ENCODE measurements at places on chromosomes 13 and 19.

- peak; percentile 92 for DNase-seq
Measured at GRCh38 chr13:51801631-51802099, 2.3 kb downstream of the DHRS12 start.

GRCh38 chr19:31699421-31699820, 350.2 kb upstream of the TSHZ3 start:
- DNase-seq, result no peak

DNA sequence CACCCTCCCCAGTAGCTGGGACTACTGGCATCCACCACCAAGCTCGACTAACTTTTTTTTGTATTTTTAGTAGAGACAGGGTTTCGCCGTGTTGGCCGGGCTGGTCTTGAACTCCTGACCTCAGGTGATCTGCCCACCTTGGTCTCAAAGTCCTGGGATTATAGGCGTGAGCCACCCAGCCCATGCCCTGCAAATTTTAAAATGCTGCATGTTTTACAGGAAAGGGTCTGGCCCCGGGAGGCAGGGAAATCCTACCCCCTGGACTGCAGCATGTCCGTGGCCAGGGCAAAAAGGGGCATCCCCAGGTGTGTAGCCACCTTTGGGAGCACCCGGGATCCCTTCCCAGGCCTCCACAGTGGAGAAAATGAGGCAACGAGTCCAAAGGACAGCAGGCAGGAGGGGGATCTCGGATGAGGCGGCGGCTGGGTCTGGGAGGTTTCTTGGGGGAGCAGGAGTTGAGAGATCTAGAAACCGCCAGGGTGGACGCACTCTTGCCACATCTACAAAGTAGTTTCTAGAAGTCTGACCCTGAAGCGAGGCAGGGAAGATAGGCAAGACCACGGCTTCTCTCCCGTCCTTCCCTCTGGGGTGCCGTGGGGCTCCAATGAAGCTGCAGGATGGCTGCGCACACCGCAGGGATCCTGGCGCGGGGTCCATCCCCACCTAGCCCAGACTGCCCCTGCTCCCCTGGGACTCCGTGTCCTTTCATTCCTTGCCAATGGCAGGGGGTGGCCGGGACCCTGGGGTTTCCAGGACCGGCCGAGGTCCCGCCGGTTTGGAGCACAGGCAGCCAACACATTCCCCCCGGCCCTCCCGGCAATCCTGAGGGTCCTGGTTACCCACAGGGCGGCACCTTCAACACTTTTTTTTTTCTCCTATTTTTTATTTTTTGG, 21.3 kb upstream of the ZBTB7A start:
- DNase-seq, result no peak

GRCh38 chr13:47454986-47455385, 546.1 kb downstream of the SUCLA2 start:
- DNase-seq, result no peak

DNA sequence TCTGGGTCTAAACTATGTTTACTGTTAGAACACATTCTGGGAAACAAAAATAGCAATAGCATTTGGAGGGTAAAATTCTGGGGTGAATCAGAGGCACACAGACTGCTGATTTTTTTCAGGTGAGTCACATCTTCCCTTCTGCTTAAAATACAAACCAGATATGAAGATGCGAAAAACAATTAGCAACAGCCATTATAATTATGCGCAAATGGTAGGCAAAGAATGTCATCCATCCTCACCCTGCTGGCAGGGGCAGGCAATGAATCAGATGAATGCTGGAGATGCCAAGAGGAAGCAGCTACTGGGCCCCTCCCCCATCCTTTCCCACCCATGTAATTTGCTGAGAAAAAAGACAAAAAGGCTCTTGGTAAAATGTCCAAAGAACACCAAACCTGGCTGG, 282.9 kb downstream of the KLF5 start:
- no peak for DNase-seq

DNA sequence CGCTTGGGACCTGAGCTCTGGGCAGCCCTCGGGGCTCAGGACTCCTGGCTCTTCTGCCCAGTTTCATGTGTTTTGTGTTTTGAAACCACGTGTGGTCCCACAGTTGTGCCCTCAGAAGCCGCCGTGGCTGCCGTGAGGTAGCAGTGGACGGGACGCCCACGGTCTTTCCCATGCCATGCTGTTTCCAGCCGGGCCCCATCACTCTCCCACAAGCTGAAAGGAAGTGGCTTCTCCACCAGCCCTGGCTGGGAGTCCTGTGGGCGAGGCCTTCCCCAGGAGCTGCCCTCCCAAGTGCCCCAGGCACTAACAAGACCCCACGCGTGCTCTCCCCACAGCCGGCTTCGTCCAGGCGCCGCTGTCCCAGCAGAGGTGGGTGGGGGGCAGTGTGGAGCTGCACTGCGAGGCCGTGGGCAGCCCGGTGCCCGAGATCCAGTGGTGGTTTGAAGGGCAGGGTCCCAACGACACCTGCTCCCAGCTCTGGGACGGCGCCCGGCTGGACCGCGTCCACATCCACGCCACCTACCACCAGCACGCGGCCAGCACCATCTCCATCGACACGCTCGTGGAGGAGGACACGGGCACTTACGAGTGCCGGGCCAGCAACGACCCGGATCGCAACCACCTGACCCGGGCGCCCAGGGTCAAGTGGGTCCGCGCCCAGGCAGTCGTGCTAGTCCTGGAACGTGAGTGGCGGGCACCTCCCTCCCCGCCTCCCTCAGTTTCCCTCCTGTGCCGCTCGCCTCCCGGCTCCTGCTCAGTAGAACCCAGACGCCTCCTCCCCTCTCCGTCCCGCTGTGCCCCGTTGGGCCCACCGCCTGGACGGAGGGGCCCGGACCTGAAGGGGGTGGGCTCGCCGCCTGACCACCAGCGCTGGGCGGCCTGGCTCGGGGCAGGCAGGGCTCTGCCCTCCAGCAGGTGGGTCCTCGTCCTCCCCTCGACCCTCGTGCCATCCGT, 5.3 kb downstream of the BSG start:
- DNase-seq, result no peak

DNA sequence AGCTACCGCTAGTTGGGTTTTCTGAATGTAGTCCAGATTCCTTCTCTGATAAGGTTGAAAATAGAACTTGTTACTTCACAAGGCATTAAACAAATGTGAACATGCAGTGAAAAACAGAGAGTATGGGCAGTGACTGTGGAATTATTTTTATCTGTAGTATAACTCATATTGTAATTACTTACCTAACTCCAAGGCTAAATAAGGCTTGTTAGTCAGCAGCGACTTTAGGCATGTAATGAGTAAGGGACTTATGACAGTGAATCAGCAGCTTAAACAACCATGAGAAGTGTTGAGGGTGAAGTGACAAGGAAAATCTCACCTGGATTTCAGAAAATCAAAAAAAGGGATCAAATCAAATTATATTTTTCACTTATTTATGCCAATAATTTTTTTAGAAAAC, 1719.5 kb upstream of the MIR17HG start:
- DNase-seq, result no peak

- peak; percentile 85 for DNase-seq
Measured at GRCh38 chr19:2315818-2316353, 7.9 kb upstream of the LINGO3 start.

GRCh38 chr19:33125929-33126388, 6.0 kb upstream of the WDR88 start:
- peak; percentile 74 for DNase-seq

GRCh38 chr19:2154587-2155075, 3.3 kb upstream of the AP3D1 start:
- DNase-seq, result no peak

GRCh38 chr19:49570997-49571676, 9.2 kb downstream of the NOSIP start:
- no peak for DNase-seq

DNA sequence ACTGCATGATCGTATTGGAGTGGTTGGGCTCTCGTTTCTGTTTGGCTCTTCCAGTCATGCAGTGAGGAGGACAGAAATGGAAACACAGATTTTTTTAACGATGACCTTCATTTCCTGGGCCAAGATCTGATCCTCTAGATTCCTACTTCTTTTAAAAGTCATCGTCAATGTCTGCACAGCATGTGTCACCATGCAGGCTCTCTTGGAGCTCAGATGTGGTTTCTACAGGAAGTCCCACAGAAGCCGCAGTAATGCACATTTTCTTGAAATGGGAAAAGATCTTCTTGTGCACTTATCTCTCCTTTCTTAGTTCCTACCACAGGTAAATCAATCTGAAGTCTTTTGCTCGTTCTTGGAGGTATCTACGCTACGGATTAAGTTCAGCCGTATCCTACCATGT, 626.9 kb downstream of the EFNB2 start:
- DNase-seq, result no peak

DNA sequence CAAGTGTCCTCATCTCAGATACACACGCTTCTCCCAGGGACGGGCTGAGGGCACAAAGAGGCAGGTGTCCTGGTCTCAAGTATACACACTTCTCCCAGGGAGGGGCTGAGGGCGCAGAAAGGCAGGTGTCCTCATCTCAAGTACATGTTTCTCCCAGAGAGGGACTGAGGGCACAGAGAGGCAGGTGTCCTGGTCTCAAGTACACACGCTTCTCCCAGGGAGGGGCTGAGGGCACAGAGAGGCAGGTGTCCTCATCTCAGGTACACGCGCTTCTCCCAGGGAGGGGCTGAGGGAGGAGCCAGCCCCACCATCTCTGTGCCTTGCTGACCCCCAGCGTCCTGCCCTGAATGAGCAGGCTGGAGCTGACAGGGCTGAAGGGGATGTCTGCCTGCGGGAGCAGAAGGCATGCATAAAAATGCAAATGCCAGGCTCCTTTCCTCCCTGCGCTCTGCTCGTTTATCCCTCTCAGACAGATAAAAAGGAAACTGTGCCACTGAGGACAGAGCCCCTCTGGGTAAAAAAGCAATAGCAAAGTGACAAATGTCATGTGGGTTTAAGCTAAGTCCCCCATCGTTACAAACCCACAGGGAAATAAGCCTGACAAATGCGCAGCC, 96.1 kb upstream of the UQCRFS1 start:
- DNase-seq, result no peak

- no peak for DNase-seq
Measured at GRCh38 chr19:35859414-35859813, 2.7 kb downstream of the KIRREL2 start.

DNA sequence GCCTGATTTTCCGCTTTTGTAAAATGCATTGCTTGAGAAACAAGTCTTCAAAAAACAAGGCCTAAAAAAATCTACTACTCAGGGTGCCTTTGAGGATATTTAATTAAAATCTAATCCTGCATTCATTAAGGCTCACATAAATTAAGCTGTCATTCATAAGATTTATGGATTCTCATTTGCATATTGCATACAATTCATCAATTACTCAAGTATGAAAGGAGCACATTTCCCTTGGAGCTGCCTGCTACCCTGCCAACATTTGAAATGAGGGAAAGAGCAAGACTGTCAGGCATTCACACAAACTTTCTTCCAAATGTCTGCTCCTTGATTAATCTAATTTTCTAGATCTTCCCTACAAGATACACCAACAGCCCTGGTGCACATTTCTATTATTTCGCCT, 140.0 kb downstream of the DACH1 start:
- DNase-seq, result no peak

- DNase-seq, result no peak
Measured at GRCh38 chr13:112790735-112791641, 101.2 kb downstream of the ATP11A start.

- DNase-seq, result no peak
Measured at GRCh38 chr19:11735375-11735774, 3.4 kb downstream of the ZNF823 start.

DNA sequence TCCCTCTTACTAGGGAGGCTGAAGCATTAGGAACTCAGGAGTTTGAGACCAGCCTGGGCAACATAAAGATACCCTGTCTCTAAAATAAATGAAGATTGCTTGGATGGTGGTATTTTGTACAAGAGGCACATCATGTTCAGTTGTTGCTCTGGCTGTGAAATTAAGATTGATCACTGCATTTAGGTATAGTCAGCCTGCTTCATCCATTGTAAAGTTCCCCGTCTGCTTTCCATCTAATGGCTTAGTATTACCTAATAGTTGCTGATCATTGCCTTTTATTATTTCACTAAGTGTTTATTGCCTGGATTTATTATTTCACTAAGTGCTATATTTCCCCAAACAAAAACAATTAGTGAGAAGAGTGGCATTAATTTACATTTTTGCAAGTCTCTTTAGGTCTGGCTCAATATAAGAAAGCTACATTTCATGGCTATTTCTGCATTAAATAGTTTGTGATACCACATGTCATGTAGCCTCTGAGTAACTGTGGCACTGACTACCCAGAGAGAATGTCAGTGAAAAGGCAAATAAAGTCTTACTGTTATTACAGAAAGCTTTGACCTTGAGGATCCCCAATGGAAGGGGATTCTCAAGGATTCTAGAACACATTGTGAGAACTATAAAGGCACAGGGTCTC, 45.0 kb upstream of the ZMYM5 start:
- no peak for DNase-seq

DNA sequence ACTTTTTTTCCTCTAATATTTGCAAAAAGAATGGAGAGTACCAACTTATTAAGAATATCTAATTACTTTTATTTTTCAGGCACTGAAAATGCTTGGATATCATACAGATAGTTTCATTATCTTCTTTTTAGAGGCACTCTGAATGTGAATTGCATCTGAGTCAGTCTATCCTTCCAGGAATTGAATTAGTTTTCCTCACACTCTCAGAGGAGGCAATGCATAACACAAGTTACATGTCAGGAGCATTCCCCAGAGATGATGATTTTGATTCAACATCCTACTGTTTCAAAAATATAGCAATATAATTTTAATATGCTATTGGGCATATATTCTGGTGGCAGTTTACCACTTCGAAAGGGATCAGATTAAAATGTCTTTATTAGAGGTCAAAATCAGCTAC, 1315.4 kb downstream of the PCDH9 start:
- no peak for DNase-seq

GRCh38 chr19:5126498-5127223, 157.7 kb downstream of the KDM4B start:
- DNase-seq, result no peak

- DNase-seq, result no peak
Measured at GRCh38 chr13:51928231-51928630, 66.5 kb downstream of the CCDC70 start.

DNA sequence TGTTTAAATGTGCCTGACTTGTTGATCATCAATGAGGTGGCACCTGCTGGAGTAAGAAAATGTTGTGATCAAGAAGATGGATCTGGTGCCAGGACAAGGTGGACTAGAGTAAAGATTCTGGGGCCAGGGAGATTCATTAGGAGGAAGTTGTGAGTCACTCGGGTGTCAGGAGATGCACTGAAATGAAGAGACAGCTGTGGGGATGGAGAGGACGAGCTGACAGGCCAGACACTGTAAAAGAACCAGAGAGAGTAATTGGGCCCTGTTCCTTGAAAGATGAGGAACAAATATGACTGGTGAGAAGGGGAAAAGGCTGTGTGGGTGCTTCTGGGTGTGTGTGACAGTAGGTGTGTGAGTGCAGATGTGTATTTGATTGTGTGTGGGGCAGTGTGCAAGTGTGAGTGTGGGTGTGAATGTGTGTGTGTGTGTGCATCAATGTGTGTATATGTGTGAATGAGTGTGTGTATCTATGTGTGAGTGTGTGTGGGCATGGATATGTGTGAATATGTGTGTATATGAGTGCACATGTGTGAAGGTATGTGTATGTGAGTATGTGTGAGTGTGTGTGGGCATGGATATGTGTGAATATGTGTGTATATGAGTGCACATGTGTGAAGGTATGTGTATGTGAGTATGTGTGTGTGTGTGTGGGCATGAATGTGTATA, 260.5 kb downstream of the RFC3 start:
- no peak for DNase-seq

GRCh38 chr13:53200075-53200474, 171.5 kb downstream of the OLFM4 start:
- no peak for DNase-seq
